Pons (tissue), 1 donor: ENCODE measurements at places on chromosomes 6 and 20.
A peak's percentile ranks its signal among the peaks of the same experiment; 100 is the strongest.

GRCh38 chr6:606829-607379, 50.0 kb downstream of the HUS1B start:
- no peak for DNase-seq

DNA sequence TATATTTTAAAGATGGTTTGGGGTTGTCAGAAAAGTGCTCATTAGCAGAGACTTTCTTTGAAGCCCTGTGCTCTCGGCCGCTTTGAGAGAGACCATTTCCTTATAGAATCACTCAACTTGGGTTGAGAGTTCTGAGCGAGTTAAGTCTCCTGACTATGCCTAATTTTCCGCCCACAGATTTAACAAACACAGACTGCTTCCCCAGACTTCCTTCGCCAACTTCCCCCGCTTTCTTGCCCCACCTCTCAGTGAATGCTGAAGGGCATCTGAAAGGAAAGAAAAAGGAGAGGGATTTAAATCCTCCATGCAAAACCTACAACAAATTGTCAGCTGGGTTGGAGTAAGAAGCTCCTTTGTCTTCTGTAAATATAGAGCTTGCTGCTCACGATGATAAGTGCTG, 224.0 kb downstream of the EYA2 start:
- peak; percentile 46 for DNase-seq

GRCh38 chr6:163287626-163288025, 126.9 kb upstream of the QKI start:
- no peak for DNase-seq

DNA sequence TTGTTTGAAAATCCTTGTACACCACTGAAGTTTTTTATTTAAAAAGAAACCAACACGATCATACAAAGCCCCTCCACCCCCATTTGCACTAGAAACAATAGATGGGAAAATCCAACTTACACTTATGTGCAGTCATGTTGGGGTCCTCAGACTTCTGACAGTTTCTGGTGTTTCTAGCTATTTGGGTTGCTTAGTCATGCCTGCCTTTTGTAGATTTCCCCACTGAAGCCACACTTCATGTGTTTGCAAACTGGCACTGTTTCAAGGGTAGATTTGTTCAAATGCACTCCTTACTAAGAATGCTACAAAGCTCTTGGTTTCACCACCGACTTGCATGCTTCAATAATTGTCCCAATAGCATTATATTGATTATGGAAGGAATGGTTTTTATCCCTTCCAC, 1.5 kb downstream of the SH3BGRL2 start:
- DNase-seq = no peak

- no peak for DNase-seq
Observed at GRCh38 chr20:9581509-9581908, 67.1 kb downstream of the LAMP5 start.

DNA sequence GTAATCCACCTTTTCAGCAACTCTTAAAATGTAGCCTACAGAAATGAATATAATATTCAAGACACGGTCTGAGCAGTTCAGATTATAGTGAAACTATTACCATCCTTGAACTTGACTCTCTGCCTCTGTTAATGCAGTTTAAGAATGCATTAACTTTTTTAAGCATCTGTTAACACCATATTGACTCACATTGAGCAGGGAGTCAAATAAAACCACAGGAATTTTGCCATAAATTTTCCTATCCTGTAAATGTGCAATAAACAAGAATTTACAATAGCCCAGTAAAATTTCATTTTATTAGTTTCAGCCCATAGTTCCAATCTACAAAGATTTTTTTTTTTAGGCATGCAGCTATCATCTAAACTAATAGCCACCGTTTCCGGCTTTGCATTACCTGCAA, 239.2 kb upstream of the DEFB112 start:
- DNase-seq = no peak

DNA sequence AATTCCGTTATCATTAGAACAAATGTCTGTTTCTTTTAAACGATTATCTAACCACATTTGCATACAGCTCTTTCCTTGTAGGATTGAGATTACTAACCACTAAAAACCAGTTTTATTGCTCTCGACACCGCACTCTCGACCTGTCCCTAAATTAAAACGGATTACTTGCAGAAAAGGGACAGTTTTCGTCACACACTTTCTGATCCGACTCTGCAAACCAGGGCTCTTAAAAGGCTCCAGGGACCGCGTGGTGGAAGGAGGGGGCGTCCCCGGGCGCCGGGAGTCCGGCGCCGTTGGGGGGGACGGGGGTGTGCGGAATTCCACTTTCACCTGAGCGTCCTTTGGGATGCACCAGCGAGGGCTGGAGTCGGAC, 731 bp downstream of the MAK start:
- peak; percentile 17 for DNase-seq

GRCh38 chr6:170174771-170175643, 115.9 kb downstream of the DLL1 start:
- no peak for DNase-seq

DNA sequence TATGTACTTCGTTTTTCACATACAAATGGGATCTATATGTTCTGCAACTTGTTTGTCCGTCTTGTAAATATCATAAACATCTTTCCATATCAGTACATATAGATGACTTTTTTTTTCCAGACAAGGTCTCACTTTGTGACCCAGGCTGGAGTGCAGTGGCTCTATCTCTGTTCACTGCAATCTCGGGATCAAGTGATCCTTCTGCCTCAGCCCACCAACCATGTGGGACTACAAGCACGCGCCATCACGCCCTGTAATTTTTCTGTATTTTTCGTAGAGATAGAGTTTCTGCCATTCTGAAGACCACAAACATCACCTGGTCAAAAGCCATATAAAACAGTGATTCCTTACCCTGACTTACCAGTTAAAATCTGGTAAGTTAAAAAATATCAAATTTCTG, 37.7 kb upstream of the SYNCRIP start:
- no peak for DNase-seq

GRCh38 chr6:122372647-122373046, 26.8 kb upstream of the HSF2 start:
- peak; percentile 9 for DNase-seq

- DNase-seq = peak; percentile 5
Observed at GRCh38 chr6:55913228-55914195, 38.1 kb upstream of the BMP5 start.

- peak; percentile 78 for DNase-seq
Observed at GRCh38 chr6:17907406-17908229, 79.8 kb downstream of the KIF13A start.

GRCh38 chr6:131789219-131789618, 18.6 kb upstream of the ENPP1 start:
- no peak for DNase-seq
